ENCODE measurements at places on chromosomes 11 and 22.

- DNase-seq = no peak
These were observed 22.4 kb upstream of the APOBEC3A start for GRCh38 chr22:38935023-38935422.

DNA sequence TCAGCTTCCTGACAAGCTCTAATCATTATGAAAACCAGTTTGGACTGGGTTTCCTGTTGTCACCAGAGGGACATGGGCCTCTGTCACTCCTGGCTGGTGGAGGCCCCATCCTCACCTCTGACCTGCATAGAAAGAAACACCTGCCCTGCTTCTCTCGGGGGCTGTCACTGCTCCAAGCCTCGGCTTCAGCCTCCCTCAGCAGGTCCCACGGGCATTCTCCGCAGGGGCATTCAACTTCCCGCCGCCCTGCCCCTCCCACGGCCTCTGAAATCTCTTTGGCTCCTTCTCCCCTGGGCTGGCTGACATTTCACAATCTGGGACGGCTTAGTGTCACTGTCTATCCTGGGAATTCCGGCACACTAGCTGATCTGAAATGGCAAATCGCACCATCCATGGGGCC lies 257.9 kb downstream of the CTTN start:
- DNase-seq = no peak

GRCh38 chr11:46431211-46431610 lies 39.6 kb upstream of the CHRM4 start:
- DNase-seq = no peak

DNA sequence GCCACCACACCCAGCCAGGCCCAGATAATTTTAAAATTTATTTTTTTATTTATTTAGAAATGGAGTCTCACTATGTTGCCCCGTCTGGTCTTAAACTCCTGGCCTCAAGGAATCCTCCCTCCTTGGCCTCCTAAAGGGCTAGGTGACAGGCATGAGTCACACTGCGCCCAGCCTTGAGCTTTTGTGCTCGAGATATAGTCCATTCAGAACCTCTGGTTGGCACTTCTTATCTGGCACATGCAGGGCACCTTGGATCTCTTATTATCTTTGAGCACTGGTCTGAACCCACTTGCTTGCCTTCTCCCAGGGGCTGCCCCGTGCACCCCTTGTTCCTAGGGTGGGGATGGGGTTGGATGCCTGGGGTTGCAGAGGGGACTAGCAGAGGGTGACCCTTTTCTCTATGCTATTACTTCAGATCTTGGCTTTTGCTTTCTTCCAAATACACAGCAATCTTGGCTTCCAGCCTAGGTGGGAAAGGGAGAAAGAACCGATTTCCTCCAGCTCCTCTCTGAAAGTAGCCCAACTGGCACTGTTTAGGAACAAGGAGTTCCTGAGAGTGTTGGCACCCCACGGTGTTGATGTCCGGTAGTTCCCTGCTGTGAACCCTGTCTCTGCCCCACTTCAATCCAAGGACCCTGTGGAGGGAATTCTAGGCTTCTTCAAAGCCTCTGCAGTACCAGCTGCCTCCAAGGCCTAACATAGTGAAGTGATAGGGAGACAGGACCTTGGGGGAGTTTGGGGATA lies 1.3 kb upstream of the SLC3A2 start:
- no peak for DNase-seq

GRCh38 chr11:117130879-117131278 lies 13.2 kb upstream of the PAFAH1B2 start:
- DNase-seq = no peak

DNA sequence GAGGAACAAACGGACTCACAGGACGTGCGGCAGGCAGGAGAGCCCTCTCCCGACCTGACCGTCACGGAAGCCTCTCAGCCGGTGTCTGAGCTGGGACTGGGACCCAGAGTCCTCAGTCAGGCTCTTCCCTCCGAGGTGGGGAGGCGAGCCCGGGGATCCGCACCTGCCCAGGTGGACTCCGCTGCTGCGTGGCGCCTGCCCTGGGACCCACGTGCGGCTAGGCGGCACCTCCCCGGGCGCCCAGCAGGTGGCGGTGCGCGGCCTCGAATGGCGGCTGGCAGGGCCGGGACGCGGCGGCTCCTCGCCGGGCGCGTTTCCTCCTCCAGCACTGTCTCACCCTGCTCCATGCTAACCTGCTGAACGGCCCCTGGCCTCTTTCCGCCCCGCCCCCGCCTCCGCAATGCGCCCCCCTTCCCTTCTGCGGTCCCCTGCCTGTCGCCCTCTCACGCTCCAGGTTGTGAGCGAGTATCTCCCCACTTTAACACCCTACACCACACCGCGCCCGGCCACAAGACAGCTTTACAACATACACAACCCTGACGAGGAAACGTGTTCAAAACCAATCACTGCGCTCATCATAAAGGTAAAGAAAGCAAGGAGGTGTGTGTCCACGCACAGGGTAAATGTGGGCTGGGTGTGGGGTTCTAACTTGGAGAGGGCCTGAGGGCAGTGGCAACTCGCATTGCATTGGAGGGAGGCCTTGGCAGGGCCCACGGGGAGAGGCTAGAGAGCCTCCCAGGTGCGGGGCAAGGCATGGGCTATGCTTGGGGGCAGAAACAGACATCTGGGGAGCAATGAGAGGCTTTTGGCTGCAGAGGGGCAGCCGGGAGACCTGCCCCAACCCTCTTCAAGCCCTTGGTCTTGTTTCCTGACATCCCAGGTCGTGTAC lies 25.9 kb upstream of the ATXN10 start:
- DNase-seq = peak; percentile 79

DNA sequence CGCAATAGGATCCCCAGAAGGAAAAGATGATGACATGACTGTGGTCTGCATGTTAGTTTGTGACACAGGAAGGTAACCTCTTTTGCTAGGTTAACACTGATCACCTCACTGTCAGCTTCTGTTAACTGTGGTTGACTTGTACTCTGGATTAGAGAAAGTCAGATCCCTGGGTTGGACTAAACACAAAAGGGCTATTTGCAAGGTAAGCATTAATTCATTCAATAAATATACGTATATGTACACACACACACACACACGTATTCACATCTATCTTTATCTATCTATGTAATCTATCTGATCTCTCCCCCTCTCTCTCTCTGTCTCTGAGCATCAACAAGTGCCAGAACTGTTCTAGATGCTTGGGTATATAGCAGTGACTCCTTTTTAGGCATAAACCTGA lies 136.1 kb upstream of the SNX19 start:
- DNase-seq = no peak

- no peak for DNase-seq
These were observed 17.2 kb downstream of the RAB38 start for GRCh38 chr11:88158081-88158480.

GRCh38 chr11:120208777-120209176 lies 2.1 kb upstream of the OAF start:
- DNase-seq = no peak

- DNase-seq = no peak
These were observed 103.7 kb downstream of the GAB2 start for GRCh38 chr11:78313898-78314297.

DNA sequence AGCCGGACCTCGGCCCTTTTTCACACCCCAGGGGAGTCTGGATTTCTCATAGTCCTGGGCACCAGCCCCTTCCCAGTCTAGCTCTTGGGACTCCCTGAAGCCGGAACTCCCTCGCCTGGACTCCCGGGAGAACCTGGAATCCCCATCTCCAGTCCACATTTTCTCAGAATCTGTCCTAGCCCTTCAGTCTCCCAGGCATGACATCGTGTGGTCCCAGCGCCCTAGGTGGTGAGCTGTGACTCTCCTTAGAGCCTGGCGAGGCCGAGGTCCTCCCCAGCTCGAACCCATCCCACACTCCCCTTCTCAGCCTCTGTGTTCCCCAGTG lies 673 bp upstream of the DUSP18 start:
- no peak for DNase-seq

GRCh38 chr22:48488611-48489511 lies 1338.8 kb downstream of the BRD1 start:
- DNase-seq = no peak

GRCh38 chr11:12941671-12942070 lies 67.4 kb upstream of the RASSF10 start:
- DNase-seq = no peak

DNA sequence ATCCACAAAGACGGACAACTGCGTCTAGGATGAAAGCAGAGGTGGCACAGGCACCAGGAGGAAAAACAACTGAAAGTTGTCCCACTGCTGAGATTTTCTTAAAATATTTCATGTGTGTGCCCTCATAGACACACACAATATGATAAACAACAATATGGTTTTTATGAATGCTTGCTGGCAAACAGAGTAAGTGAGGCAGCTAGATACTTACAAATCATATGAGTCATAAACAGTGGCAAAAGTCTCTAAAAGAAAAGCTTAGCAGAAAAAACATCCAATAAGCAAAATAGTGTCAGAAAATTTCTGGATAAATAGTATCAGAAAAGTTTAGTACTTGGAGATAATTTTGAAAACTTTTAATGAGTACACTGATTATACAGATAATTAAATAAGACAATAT lies 101.2 kb upstream of the DDI1 start:
- no peak for DNase-seq

- DNase-seq = no peak
These were observed 8.5 kb downstream of the SIK3 start for GRCh38 chr11:117089685-117090084.

GRCh38 chr11:111461460-111462235 lies 50.5 kb downstream of the BTG4 start:
- no peak for DNase-seq

DNA sequence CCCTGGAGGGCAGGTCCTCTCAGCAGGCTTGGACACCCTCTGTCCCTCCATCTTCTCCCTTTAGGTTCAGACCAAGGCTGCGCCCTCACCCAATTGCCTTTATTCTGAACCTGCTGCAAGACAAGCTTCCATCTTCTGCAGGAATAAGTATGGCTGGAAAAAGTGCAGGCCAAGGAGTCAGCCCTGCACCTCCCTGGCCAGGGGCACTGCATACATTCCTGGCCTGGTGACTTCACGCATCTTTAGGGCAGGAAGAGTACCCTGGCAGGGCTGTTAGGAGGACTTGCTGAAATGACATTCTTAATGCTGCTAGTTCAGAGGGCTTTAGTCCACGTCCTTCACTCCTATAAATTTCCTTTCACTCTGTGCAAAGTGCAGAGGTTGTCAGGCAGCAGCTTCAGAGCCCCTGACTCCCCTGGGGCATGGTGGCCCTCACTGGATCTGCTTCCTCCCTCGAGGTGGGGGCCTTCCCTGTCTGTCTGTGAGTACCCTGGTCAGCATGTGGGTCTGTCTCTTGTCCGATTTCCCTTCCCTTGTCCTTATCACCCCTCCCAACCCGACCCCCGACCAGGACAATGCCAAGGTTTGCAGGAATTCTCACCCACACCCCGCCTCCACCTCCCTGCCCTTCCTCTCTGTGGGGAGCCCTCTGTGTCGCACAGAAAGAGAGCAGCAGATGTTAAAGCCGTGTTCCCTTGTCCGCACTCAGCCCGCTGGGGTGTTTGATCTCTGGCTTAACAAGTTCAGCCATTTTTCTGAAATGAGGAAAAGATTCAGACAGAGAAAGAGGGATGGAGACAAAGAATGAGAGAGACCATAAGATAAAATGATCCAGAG lies 124.5 kb upstream of the SYT13 start:
- DNase-seq = no peak

- DNase-seq = no peak
These were observed 111.5 kb downstream of the PKNOX2 start for GRCh38 chr11:125275905-125276618.

- no peak for DNase-seq
These were observed 13.6 kb upstream of the MTNR1B start for GRCh38 chr11:92955860-92956259.

- no peak for DNase-seq
These were observed 32.1 kb upstream of the IGSF9B start for GRCh38 chr11:133988686-133989410.

DNA sequence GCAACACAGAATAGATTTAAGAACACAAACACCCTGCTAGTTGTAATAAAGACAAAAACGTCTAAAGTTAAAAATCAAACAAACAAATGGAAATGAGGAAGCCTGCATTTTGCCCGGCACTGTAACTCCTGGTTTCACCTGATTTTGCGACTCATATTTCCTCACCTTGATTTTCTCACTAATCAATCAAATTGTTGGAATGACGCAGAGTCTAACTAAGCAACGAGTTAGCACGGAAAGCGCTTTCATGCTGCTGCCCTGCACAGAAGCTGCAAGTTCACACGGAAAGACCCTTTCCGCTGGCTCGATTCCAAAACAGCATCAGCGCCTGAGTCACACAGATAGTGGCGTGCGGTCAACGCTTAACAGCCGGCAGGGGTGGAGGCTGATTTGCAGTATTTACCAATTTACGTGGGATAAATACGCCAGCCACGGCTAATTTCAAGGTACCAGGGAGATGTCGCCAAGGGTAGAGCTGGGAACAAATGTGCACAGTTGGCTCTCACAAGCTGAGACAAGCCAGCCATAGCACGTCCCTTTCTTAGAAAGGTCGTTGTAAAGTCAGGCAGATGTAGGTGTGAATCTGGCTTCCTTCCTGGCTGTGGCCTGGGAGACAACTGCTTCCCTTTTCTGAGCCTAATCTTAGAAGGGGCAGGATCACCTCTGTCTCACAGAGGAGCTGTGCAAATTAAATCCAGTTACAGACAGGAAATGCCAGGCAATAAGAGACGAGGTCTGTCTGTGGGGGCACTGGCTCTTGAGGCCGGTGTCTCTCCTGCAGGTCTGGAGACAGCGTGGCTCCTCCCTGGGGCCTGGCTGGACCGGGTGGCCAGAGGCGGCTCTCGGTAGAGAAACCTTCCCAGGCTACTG lies 76.9 kb upstream of the TTLL12 start:
- peak; percentile 69 for DNase-seq

- no peak for DNase-seq
These were observed 8.6 kb downstream of the SNAP29 start for GRCh38 chr22:20867179-20868024.

DNA sequence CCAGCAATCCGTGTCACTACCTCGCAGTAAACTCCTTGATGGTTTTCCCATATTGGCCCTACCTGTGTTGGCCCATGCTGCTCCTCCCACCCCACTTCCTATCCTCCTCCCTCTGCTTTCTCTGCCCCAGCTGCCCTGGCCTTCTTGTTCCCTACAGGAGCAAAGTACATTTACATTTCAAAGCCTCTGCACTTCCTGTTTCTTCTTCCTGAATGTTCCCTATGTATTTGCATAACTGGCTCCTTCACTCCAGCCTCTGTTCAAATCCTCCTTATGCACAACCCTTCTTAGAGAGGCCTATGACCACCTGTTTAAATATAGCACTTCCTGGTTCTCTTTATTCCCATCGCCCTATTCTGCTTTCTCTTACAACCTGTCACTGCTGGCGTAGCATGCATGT lies 62.2 kb downstream of the PARVA start:
- no peak for DNase-seq

GRCh38 chr11:45273509-45273908 lies 12.6 kb downstream of the SYT13 start:
- DNase-seq = no peak

- no peak for DNase-seq
These were observed 409.2 kb upstream of the LRRC4C start for GRCh38 chr11:41868606-41869005.

- no peak for DNase-seq
These were observed 25.3 kb downstream of the TPST2 start for GRCh38 chr22:26564672-26565071.

DNA sequence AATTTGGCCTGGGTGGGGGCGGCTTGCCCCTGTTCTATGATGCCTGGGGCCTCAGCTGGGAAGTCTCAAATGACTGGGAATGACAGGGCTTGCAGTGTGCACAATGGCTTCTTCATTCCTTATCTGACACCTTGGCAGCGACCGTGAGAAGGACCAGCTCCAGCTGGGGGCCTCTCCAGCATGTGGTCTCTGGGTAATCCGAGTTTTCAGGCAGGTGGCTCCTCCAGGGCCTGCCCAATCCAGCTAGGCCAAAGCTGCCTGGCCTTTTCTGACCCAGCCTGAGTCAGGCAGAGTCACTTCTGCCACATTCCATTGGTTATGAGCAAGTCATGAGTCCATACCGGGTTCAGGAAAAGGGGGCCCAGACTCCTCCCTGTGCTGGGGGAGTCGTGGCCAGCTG lies 646.0 kb downstream of the OPCML start:
- no peak for DNase-seq

Data from stimulated activated CD4-positive, alpha-beta T cell treated with anti-CD3 and anti-CD28 coated beads, Interleukin-2, amount 100 ng/mL, for 48 hours (primary cell).